Forelimb muscle (tissue), 1 donor: ENCODE measurements at places on chromosomes 6 and 20.
A peak's percentile ranks its signal among the peaks of the same experiment; 100 is the strongest.

DNA sequence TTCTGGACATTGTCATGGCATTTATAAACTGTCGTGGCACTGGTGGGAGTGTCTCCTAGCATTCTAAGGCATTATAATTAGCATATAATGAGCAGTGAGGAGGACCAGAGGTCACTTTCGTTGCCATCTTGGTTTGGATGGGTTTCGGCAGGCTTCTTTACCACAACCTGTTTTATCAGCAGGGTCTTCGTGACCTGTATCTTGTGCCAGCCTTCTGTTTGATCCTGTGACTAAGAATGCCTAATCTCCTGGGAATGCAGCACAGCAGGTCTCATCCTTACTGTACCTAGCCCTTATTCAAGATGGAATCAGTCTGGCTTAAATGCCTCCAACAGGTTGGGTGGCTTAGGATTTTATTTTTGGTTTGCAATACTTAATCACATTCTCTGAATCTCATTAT is 142.7 kb upstream of the GGTLC1 start:
- no peak for DNase-seq

- no peak for DNase-seq
Observed at GRCh38 chr20:60113024-60113724, 155.0 kb downstream of the CDH26 start.

GRCh38 chr6:106522562-106523250 is 106.6 kb downstream of the RTN4IP1 start:
- no peak for DNase-seq

DNA sequence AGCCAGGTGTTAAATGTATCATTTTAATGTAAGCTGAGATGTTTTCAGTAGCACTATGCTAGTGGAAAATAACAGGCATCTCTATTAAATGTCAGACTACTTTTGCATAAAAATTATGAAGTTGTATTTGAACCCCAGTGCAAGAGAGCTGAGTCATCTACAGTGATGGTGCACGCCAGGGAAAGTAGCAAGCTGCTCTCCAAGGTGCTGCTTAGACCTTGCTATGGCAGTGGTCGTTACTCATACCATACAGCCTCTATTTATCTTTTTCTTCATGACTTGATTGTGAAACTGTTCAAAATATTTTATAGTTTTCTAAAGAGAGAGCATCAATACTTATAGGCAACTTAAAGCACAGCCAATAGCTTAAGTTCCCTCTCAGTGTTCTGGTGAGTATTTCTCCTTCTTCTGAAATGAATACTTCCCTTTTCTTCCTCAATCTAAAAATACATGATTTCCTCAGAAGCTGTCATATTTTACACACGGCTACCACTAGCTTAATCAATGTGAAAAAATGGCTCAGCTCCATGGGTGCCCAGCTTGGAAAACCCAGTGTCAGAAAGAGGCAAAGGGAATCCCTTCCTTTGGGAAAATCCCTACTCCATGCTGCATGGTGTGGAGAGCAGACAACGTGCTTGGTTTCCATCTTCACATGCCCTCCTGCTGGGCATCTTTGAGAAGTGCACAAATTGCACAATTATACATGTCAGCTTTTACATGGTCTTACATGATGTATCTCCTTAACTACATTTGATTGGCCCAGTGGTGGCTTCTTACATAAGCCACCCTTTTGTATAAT is 105.6 kb downstream of the ELOVL4 start:
- no peak for DNase-seq

DNA sequence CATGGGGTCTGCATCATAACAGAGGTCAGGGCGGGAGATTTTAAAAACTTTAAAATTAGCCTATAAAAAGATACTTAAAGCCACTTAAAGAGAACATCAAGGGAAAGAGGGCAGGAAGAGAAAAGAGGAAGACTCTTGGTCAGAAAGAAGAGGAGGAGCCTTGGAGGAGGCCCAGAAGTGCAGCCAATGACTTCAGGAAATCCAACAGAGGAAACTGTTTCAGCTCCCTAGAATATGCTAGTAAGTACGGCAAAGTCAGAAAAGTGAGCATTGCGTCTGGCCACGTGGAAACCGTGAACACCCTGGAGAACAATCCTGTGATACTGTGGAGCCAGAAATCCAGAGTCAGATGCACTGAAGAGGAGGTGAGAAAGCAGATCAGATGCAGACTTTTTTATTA is 22.5 kb upstream of the NHSL1 start:
- no peak for DNase-seq

DNA sequence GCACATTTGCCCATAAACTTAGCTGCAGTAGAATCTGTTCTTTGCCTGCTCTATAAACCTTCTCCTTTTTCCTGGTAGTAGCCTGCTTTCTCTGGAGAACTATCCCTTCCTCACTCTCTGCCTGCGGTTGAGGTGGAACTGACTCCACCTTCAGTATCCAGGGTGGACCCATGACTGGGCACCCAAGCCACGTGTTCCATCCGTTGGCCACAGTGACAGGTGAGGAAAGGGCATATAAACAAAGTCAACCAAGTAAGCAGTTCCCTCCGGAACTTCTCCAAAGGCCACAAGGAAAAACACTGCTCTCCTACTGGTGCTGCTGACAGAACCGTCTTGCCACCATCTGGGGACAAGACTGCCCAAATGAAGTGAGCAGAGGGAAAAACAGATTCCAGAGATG is 218.8 kb downstream of the TFAP2A start:
- no peak for DNase-seq

- DNase-seq = no peak
Observed at GRCh38 chr20:408843-409696, 971 bp downstream of the RBCK1 start.

DNA sequence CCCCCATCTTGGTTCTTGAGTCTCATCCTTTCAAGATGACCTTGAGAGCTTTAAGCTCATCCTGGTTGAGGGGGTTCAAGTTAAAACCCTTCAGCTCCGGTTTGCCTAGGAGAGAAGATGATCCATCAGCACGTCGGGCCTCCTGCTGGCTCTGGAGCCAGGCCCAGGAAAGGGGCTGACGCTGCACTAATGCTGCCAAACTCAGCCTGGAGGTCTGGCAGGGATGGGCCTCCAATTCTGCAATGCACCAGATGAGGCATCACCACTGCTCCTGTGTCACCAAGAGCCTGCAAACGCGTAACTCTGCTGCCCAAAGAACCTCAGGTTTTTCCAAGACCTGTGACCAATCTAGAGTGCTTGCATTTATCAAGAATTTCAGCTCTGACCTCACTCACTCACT is 6.1 kb downstream of the PDRG1 start:
- DNase-seq = no peak

DNA sequence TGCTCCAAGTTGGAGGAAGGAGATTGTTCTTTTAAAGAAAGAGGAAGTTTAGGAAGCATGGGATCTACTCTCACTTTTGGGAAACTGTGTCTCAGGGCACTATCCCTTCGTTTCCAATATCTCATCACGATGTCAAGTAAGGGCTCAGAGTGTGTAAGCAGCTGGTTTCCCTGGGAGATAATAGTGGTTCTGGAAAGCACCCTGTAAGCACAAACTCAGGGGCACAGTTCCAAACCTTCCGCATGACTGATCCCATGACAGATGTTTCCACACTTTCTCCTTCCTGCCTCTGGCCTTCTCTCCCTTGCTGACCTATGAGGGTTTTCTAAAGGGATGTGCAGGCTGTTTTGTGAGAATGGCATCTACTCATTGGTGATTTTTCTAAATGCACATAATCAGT is 33.9 kb downstream of the ADTRP start:
- peak; percentile 57 for DNase-seq

DNA sequence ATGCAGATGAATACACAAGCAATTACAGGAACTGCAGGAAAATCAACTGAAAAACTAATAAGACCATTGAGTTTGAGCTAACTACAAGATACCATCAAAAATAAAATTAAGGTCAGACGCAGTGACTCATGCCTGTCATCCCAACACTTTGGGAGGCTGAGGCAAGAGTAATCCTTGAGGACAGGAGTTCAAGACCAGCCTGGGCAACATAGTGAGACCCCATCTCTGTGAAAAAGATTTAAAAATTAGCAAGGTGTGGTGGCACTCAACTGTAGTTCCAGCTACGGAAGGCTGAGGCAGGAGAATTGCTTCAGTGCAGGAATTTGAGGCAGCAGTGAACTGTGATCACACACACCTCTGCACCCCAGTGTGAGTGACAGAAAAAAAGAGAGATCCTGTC is 419.9 kb upstream of the SOX4 start:
- DNase-seq = no peak

DNA sequence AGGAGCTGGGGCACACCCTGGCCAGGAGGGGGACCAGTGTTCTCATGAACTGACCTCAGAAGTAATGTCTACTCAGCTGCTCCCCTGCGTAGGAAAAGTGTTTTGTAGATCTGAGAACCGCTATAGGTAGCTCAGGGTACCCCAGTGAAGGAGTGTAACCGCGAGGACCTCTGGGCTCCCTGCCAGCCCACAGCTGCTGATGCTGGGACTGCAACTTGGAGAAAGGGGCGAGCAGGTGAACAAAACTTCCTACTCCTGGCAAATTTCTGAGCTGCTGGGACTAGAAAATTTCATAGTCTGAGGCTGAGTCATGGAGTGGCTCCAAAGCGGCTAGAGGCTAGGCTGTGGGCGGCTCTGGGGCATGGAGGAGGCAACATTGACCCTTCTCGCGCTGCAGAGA is 51.9 kb downstream of the PYGB start:
- no peak for DNase-seq

DNA sequence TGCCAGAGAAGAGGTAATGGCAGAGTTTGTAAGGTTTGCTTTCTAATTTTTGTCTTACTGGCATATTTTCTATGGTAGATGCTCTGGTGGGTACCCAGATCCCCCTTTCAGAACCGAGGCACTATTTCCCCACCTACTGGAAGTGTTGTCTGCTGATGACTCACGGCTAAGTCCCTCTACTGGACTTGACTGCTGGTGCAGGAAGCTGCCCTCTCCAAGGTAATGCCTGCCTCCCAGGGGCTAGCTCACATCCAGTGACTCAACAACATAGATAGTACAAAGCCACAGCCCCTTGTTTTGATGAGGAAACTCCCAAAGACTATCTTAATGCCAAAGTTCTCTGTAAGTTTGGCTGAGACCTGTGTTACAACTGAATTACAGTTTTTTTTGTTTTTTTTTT is 285.4 kb upstream of the FLRT3 start:
- no peak for DNase-seq

- DNase-seq = no peak
Observed at GRCh38 chr6:84460491-84460890, 233.0 kb upstream of the CEP162 start.

DNA sequence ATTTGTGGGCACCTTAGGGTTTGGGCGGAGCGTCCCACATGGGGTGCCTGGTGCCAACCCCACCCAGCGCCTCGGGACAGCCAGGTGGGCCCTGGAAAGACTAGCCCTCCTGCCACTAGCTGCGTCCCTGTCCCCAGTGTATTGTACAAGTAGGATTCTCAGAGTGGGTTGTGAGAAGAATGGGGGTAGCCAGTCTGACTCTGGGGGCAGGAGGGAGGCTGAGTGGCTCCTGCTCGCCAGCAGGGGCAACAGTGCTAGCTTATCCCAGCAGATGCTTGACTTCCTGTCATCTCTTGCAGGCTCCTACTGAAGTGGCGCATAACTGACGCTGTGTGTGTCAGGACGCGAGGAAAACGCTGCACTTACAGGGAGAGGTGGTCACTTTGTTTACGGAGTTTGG is 9.3 kb downstream of the PSMA7 start:
- no peak for DNase-seq

- no peak for DNase-seq
Observed at GRCh38 chr6:28709478-28710349, 184.0 kb downstream of the GPX5 start.

GRCh38 chr6:113944701-113945100 is 26.2 kb downstream of the HDAC2 start:
- DNase-seq = no peak

GRCh38 chr6:42071881-42072583 is 21.7 kb downstream of the TAF8 start:
- no peak for DNase-seq

DNA sequence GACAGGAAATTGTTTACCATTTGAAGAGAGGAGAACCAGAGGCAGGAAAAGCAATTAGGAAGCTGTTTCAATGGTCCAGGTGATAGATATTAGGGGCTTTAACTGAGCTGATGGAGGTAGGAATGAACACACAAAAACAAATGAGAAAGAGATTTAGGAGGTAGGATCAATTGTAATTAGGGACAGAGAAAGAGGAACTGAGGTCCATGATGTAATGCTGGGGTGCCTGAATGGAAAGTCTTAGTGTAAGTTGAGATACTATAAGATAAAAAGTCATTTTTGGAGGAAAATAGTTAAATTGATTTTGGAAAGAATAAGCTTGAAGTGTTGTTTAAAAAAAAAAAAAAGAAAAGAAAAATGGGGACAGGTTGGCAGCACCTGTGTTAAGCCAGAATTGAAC is 58.5 kb upstream of the B3GAT2 start:
- no peak for DNase-seq

DNA sequence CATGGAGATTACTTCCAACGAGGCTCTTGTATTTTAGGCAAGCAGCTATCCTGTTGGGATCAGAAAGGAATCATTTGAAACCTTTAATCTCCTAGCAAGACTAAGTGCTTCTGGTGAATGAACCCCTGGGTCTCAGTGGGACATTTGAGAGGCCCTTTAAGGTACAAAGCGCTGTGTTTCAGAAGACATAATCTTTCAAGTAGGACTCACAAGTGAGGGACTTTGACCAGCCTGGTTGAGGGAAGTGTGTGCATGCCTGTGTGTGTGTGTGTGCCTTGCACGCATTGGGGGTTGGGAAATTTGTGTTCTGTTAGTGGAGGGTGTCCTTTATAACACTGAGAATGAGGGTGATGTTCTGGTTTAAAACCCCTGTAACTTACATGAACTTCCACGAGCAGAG is 64.4 kb upstream of the KCNG1 start:
- no peak for DNase-seq

DNA sequence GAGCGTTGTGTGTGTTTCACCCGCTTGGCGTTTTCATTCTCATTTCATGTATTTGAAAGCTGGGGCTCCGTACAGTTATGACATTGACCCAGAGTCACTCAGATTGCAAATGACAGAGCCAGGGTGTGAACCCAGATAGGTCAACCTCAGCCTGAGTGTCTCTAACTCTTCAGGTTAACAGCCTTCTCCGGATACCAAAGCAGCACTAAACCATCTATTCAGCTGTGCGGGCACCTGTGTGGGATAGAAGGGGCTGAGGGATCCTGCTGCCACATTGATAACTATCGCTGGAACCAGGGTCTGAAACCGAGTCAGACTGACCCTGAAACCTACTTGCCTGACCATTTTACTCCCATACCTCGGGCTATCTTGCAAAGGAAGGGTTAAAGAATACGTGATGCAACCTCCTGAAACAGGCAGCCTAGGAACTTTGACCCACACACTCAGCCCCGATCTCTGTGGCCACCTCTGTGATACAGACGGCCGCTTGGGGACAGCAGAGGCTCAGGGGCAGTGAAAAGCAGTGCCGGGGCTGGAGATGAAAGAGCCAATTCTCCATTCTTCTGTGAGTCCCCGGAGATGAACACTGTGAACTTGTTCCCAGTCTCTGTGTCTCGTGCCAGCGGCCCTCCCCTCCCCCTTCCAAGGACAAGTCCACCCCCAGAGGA is 233.5 kb upstream of the QKI start:
- DNase-seq = peak; percentile 17

DNA sequence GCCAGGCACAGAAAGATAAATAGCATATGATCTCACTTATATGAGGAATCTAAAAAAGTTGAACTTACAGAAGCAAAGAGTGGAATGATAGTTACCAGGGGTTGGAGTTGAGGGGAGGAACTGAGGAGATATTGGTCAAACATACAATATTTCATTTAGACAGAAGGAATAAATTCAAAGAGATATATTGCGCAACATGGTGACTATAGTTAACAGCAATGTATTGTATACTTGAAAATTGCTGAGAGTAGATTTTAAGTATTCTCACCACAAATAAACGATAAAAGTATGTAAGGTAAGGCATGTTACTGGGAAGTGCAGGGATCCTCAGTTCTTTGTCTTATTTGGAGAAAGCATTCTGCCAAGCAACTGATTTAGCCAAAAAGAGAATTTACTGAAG is 171.9 kb downstream of the LMBRD1 start:
- no peak for DNase-seq
